Placental epithelial cell (primary cell): ENCODE measurements at places on chromosomes 12 and 14. TPM values are rescaled to one million over a fixed set of nuclear protein-coding genes. Genes with fewer than 3 reads are reported as not detected.

The MYF5 gene
- total RNA-seq: not detected in 2 replicates

The LYZ gene
- total RNA-seq: not detected in 2 replicates

The TESPA1 gene
- total RNA-seq: not detected in 2 replicates

The TAS2R42 gene
- total RNA-seq: not detected in 2 replicates

The PTGDR gene
- total RNA-seq: not detected in 2 replicates

The MSRB3 gene
- 11.8 and 15.9 TPM in 2 replicates for total RNA-seq

The METTL25 gene
- total RNA-seq: 16.3 and 17.7 TPM in 2 replicates

The NRIP2 gene
- total RNA-seq: not detected in 2 replicates

The HCAR3 gene
- not detected in 2 replicates for total RNA-seq

The RHOJ gene
- 0.39 and 0.76 TPM in 2 replicates for total RNA-seq

The HOXC9 gene
- 0.65 TPM in 1 of 2 replicates, not detected in the other for total RNA-seq

The A2M gene
- 0.39 TPM in 1 of 2 replicates, not detected in the other for total RNA-seq

The RNU7-1 gene
- total RNA-seq: not detected in 2 replicates

The YEATS4 gene
- 7.1 and 30.7 TPM in 2 replicates for total RNA-seq

The EID3 gene
- total RNA-seq: 4.0 and 7.5 TPM in 2 replicates

The DIO2 gene
- total RNA-seq: 0.39 and 1.4 TPM in 2 replicates

The LALBA gene
- not detected in 2 replicates for total RNA-seq

The LYSET gene
- total RNA-seq: 2.7 and 7.8 TPM in 2 replicates

The ITGB7 gene
- not detected in 2 replicates for total RNA-seq

The GPD1 gene
- 1.2 TPM in 1 of 2 replicates, not detected in the other for total RNA-seq

The MUCL1 gene
- not detected in 2 replicates for total RNA-seq

The JAG2 gene
- 4.2 and 8.6 TPM in 2 replicates for total RNA-seq

The SELPLG gene
- total RNA-seq: 2.0 and 3.9 TPM in 2 replicates

The AQP2 gene
- not detected in 2 replicates for total RNA-seq

The RIMBP2 gene
- total RNA-seq: 0.11 TPM in 1 of 2 replicates, not detected in the other

The C1S gene
- total RNA-seq: 0.87 and 6.7 TPM in 2 replicates

The CIROP gene
- total RNA-seq: not detected in 2 replicates

The ESRRB gene
- under 0.01 and 0.22 TPM in 2 replicates for total RNA-seq

The BRF1 gene
- 50.3 and 51.5 TPM in 2 replicates for total RNA-seq

The LTBR gene
- total RNA-seq: 86.0 and 172 TPM in 2 replicates

The LHX5 gene
- under 0.01 and 1.2 TPM in 2 replicates for total RNA-seq

The GPR137C gene
- 0.39 and 0.98 TPM in 2 replicates for total RNA-seq

The PMCH gene
- not detected in 2 replicates for total RNA-seq

The TSPAN8 gene
- total RNA-seq: 1.2 TPM in 1 of 2 replicates, not detected in the other

The SYT1 gene
- total RNA-seq: under 0.01 and 0.54 TPM in 2 replicates

The TGFB3 gene
- total RNA-seq: 0.33 and 1.2 TPM in 2 replicates

The TSPAN19 gene
- not detected in 2 replicates for total RNA-seq

The DNAJC22 gene
- total RNA-seq: under 0.01 and 0.79 TPM in 2 replicates

The LRP10 gene
- total RNA-seq: 77.7 and 107 TPM in 2 replicates

The TMPRSS12 gene
- total RNA-seq: under 0.01 TPM in 1 of 2 replicates, not detected in the other

The KRT74 gene
- not detected in 2 replicates for total RNA-seq

The PLA2G1B gene
- total RNA-seq: not detected in 2 replicates

The FAM234B gene
- total RNA-seq: 5.9 and 6.2 TPM in 2 replicates

The SLC15A5 gene
- not detected in 2 replicates for total RNA-seq

The IGFBP6 gene
- 45.4 and 101 TPM in 2 replicates for total RNA-seq

The ANO2 gene
- 0.39 TPM in 1 of 2 replicates, not detected in the other for total RNA-seq

The CFAP251 gene
- 5.9 and 8.7 TPM in 2 replicates for total RNA-seq

The PPP2R5C gene
- total RNA-seq: 98.9 and 129 TPM in 2 replicates

The TC2N gene
- total RNA-seq: 5.9 and 7.9 TPM in 2 replicates

The KERA gene
- total RNA-seq: not detected in 2 replicates

The SETD3 gene
- 159 and 195 TPM in 2 replicates for total RNA-seq

The KLRB1 gene
- total RNA-seq: not detected in 2 replicates

The KRT83 gene
- not detected in 2 replicates for total RNA-seq

The HOXC11 gene
- total RNA-seq: not detected in 2 replicates

The ATN1 gene
- 12.7 and 23.2 TPM in 2 replicates for total RNA-seq

The GUCY2C gene
- total RNA-seq: 0.11 TPM in 1 of 2 replicates, not detected in the other

The NKX2-1 gene
- not detected in 2 replicates for total RNA-seq

The MSI1 gene
- total RNA-seq: 0.39 TPM in 1 of 2 replicates, not detected in the other

The GPRC5A gene
- total RNA-seq: 34.2 and 41.6 TPM in 2 replicates

The TAS2R8 gene
- not detected in 2 replicates for total RNA-seq
